Activated CD4-positive, alpha-beta memory T cell treated with anti-CD3 and anti-CD28 coated beads, Interleukin-2, amount 10 ng/mL, durations not matched to agents 7 days and 5 days (primary cell): ENCODE measurements at places on chromosomes 1 and 21. TPM values are rescaled to one million over a fixed set of nuclear protein-coding genes. Genes with fewer than 3 reads are reported as not detected.

The FLG2 gene
- total RNA-seq = 0.03 TPM

- DNase-seq = no peak
These were observed 14.7 kb downstream of the COA7 start for GRCh38 chr1:52683367-52683940.

DNA sequence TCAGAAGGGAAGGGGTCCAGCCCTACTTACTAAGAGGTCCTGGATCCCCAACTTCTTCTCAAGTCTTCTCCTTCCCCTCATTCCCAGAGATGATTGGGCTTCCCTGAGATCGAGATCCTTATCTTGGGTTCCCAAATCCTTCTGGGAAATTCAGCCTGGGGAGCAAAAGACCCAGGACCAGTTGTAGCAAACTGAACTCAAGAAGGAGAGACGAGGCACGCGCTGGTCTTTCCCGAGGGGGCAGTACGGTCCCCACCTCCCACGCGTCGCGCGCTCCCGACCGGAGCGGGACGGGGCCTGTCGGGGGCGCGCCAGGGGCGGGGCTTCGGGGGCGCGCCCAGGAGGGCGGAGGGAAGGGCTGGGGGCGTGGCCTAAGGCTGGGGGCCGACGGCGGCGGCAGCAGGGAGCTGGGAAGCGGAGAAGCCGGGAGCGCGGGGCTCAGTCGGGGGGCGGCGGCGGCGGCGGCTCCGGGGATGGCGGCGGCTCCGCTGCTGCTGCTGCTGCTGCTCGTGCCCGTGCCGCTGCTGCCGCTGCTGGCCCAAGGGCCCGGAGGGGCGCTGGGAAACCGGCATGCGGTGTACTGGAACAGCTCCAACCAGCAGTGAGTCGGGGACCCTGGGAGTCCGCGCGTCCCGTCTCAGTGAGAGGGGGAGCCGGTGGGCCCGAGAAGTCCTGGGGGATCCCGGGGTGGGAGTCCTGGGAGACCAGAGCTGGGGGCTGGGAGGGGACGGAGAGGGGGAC, at the start of gene EFNA3:
EFNA3 (plus strand) TSS at position 369 of the 741 bp plus-strand sequence; CDS start at position 474, 105 bp downstream.
- peak; percentile 68 for DNase-seq

GRCh38 chr1:220880726-220881506, 1.7 kb downstream of the HLX start:
- no peak for DNase-seq

DNA sequence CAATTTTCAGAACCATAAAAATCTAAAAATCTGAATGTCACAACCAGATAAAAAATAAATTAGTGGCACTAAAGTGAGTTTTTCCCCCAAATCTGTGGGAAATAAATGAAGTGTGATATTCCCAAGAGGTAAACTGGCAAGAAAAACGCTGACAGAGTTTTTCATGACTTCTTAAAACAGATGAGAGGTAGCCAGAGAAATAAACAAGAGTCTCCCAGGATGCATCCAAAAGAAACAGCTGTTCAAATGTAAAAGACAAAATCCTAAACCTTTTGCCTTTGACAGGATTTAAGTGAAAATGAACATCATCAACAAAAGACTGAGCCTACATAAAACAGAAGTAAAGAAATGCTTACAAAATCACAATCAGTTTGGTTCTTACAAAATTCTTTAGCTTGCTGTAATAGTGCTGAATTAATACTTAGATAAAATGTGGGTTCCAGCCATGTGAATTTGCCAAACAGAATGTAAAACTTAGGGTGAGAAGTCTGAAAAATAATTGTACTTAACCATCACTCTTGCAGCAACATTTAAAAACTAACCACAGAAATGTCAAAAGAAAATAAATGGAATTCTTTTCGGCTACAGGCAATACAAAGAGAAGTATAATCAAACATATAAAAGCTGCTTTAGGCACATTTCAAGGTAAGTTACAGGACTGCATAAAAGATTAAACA, 133.6 kb downstream of the EIF4G3 start:
- no peak for DNase-seq

DNA sequence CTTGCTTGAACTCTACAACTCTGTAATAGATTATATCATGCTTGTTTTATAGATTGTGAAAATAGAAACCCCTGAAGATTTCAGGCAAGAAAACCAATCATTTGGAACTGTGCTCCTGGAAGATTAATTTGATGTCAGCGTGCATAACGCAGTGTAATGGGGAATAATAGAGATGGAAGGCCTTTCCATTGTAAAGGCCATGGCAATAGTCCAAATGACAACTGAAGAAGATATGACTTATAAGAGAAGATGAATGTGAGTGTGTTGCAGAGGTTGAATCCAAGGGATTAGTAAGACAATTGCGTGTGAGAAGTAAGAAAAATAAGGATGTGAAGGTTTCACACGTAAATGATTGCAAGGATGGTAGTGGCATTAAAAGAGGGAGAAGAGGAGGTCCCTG, 285.0 kb downstream of the DUSP10 start:
- DNase-seq = no peak
